ENCODE measurements at places on chromosomes 6 and 20. TPM values are rescaled to one million over a fixed set of nuclear protein-coding genes. Genes with fewer than 3 reads are reported as not detected.

LY86 gene
- not detected for total RNA-seq

DNA sequence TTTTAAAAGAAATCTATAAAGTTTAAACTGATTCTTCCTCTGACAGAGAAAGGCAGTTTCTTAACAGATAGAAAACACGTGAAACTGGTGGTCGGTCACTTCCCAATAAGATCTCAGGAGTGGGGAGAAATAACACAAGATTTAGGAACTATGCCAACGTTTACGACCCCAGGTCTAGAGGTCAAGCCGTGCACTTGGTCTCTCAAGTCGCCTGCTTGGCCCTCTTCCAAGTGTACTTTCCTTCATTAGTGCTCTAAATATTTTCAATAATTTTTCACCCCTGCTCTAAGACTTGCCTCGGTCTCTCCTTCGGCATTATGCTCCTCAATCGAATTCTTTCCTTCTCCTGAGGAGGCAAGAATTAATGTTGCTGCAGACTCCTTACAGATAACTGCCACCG lies 61.7 kb downstream of the TRIM27 start:
- DNase-seq: no peak

SEMG1 gene
- total RNA-seq: not detected

PPIL6 gene
- 0.97 TPM for total RNA-seq

GRCh38 chr6:102686461-102686860 lies 1293.0 kb downstream of the GRIK2 start:
- no peak for DNase-seq

GRCh38 chr6:149410557-149410956 lies 10.5 kb downstream of the SUMO4 start:
- peak; percentile 14 for DNase-seq

MYBL2 gene
- 11.7 TPM for total RNA-seq

- DNase-seq: peak; percentile 59
Observed at GRCh38 chr6:125942672-125943527, 13.7 kb upstream of the HINT3 start.

GRCh38 chr6:117194271-117194670 lies 71.1 kb upstream of the VGLL2 start:
- no peak for DNase-seq

CTAGE9 gene
- not detected for total RNA-seq

DNA sequence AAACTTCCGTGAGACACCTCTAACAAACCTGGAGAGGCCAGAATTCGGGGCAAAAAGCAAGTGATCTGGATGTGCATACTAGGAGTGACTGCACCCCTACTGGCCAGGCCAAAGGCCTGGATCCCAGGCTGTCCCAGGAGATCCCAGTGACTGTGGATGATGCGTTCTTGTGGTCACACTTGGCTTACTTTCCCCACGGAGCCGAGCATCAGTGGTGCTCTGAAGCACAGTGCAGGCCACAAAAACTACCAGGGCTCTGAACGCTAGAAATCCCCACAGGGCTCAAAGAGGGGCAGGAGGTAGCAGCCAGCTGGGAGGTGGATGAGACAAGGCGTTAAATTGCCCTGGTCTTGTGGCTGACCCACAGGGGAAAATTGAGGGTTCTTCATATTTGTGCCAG lies 7.1 kb downstream of the TRIM26 start:
- DNase-seq: no peak

RAD21L1 gene
- total RNA-seq: not detected
